Ascending aorta (tissue), 2 donors: ENCODE measurements at places on chromosomes 7 and 10.

GRCh38 chr7:158035343-158035742 is 552.3 kb downstream of the PTPRN2 start:
- DNase-seq: no peak

DNA sequence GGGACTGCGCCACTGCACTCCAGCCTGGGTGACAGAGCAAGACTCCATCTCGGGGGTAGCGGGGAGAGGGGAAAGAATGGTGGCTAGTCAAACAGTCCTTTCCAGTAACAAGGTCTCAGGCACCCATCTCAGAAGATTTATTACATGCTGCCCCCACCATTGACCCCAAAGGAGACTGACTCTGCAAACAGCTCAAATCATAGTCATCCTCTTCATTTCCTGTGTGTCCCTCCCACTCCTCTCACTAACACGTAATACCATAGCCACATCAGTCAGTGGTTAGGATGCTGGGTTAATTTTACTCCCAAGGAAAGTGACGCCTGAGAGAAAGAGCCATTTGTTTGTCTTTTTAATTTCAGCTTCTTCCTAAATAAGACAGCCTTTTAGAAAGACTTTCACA is 56.6 kb upstream of the BET1 start:
- no peak for DNase-seq

GRCh38 chr10:5971315-5971832 is 6.0 kb downstream of the IL15RA start:
- no peak for DNase-seq

DNA sequence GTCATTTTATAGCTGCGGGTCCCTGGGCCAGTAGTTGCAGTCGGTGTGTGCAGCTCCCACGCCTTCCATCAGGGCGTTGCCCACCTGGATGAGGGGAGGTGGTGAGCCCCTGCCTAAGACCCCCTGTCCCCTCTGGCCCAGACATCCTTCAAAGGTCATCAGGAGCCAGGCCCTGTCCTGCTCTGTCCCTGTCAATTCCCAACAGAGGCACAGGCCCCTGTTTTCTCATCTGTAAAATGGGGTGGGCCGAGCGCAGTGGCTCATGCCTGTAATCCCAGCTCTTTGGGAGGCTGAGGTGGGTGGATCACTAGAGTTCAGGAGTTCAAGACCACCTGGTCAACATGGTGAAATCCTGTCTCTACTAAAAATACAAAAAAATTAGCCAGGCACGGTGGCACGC is 128.5 kb upstream of the TNRC18 start:
- DNase-seq: no peak

- DNase-seq: no peak
Measured at GRCh38 chr7:26554952-26555351, 263.3 kb downstream of the SNX10 start.

DNA sequence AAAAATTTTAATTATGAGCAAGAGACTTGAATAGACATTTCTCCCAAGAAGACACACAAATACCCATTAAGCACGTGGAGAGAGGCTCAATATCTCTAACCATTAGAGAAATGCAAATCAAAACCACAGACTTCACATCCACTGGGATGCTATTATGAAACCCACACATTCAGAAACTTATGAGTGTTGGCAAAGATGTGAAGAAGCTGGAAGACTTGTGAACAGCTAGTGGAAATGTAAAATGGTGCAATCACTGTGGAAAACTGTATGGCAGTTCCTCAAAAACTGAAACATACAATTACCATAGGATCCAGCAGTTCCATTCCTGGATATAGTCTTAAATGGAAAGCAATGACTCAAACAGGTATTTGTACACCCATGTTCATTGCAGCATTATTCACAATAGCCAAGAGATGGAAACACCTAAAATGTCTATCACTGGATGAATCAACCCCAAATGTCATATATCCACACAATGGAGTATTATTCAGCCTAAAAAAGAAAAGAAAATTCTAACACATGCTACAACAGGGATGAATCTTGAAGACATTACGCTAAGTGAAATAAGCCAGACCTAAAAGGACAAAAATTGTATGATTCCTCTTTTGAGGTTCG is 53.5 kb upstream of the FRMD4A start:
- DNase-seq: no peak

- DNase-seq: no peak
Measured at GRCh38 chr10:6574664-6575176, 5.4 kb downstream of the PRKCQ start.

DNA sequence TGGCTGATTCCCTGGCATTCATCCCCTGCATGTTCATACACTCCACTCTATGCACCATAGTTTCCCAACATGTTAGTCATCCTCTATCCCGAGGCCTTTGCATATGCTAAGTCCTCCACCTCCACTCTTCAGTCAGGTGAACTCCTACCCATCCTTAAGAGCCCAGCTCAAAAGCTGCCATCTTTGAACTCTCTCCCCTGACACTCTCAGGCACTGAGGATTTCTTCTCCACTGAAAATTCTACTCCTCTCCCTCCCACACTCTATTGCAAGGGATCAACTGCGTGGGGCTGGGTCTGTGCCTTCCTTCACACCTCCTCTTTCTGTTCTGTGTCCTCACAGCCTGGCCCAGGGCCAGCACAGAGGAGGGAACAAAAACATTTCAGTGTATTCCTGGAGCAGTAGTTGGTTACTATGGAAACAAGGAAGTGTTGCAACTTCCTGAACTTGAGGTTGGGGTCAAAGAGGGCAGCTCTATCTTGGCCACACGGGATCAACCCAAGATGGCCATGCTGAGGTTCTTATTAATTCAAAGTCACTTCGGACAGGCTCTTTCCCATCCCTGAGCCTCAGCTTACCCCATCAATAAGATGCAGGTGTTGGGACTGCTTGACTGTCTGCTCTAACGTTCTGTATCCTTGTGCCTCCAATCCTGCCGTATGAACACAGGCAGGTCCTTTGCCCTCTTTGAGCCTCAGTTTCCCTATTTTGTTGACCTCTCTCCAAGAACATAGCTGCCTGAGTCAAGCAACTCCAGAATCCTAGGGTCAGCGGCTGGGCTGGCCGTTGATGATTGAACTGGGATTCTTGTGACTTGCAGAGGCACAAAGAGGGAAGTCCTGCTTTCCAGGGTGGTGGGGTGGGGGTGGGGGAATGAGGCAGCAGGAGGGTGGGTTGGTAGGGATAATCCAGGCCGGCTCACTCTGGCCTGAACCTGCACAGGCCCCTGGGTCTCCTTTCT is 15.5 kb downstream of the ZMIZ1 start:
- peak; percentile 97 for DNase-seq

DNA sequence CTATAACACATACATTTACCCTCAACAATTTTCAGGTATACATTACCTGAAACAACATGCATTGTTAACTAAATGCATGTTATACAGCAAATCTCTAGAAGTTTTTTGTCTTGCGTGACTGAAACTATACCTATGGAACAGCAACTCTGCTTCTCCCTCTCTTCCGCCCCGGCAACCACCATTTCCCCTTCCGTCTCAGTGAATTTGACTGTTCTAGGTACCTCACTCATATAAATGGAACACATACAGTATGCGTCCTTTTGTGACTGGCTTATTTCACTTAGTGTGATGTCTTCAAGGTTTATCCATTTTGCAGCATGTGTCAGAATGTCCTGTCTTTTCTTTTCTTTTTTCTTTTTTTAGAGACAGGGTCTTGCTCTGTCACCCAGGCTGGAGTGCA is 22.5 kb downstream of the CALHM2 start:
- DNase-seq: no peak

DNA sequence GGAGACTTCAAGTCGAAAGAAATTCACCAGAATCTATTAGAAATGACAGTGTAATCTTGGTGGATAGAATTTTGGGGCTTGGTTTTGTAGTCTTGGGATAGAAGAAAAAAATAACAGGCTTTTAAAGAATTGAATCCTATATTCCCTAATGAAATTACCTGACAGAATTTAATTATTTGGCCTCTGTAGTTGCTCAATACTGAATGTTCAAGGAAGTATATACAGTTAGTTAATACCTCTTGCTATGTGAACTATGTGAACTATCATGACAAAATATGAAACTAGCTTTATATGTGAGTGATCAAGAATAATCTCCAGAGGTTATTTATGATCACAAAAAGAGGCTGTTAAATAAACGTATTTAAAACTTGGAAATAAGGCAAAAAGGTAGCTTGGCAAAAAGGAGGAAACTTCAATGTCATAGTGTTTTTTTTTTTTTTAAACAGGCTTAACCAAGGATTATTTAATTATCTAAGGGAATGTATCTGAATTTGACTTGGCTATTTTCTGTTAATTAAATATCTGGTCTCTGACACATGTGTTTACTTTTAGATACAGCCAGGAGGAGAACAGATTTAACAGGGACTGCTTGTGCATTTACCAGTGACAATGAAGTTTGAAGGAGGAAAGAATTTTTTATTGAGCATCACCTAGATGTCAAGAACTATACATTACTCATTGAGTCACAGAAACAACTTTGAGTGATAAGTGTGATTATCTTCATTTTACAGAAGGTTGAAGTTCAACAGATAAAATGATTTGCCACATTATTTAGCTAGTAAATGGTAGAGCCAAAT is 11.5 kb upstream of the CASD1 start:
- no peak for DNase-seq

DNA sequence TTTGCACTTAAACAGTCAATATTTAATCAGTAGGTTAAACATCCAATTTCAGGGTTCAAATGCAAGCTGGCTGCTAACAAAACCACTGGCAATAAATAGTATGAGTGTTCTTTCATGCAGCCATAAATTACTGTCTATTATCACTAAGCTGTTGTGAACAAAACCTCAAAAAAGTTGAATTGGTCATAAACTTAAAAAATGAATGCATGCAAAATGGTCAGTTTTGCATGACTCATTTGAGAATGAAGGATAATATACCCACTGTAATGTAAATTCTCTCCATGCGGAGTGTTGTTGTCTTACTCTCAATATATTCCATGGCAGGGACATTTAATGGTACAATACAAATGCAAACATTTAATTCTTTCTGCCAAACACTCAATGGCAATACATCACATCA is 226.4 kb downstream of the MAGI2 start:
- no peak for DNase-seq

GRCh38 chr10:77328272-77328816 is 309.3 kb downstream of the KCNMA1 start:
- DNase-seq: no peak
